ENCODE measurements at places on chromosomes 1 and 21. TPM values are rescaled to one million over a fixed set of nuclear protein-coding genes. Genes with fewer than 3 reads are reported as not detected.

UBL4B gene
- total RNA-seq: not detected

ERRFI1 gene
- total RNA-seq: 3.5 TPM

GJA4 gene
- 3.8 TPM for total RNA-seq

PTGFR gene
- total RNA-seq: 0.14 TPM

SH2D2A gene
- total RNA-seq: 17.9 TPM

LDLRAD1 gene
- total RNA-seq: not detected

SMYD3 gene
- total RNA-seq: 27.0 TPM

NAV1 gene
- 4.0 TPM for total RNA-seq

NPPB gene
- total RNA-seq: 0.47 TPM

TRPM2 gene
- 2.7 TPM for total RNA-seq

GBP7 gene
- total RNA-seq: 0.05 TPM

MAP1LC3C gene
- total RNA-seq: 0.47 TPM

CELA3A gene
- 0.19 TPM for total RNA-seq

AKNAD1 gene
- 0.14 TPM for total RNA-seq

P3R3URF gene
- total RNA-seq: not detected

GNPAT gene
- 45.9 TPM for total RNA-seq

COL6A2 gene
- total RNA-seq: 55.2 TPM

IRF6 gene
- 22.8 TPM for total RNA-seq

CNKSR1 gene
- total RNA-seq: 1.1 TPM

CHIA gene
- total RNA-seq: 0.05 TPM

ANKRD35 gene
- 0.28 TPM for total RNA-seq

CYP4A11 gene
- total RNA-seq: not detected

ALG14 gene
- 4.3 TPM for total RNA-seq
